ENCODE measurements at places on chromosomes 4 and X. TPM values are rescaled to one million over a fixed set of nuclear protein-coding genes. Genes with fewer than 3 reads are reported as not detected.

MAGEA6 gene
- not detected for total RNA-seq

VCX gene
- total RNA-seq, result not detected

THAP9 gene
- 3.4 TPM for total RNA-seq

SNCA gene
- 94.4 TPM for total RNA-seq

EXOC1L gene
- not detected for total RNA-seq

WDR44 gene
- 28.6 TPM for total RNA-seq

FDCSP gene
- not detected for total RNA-seq

CTAG1A gene
- total RNA-seq, result not detected
